G401 (cell line): ENCODE measurements at places on chromosomes 13 and 19.
A peak's percentile ranks its signal among the peaks of the same experiment; 100 is the strongest.

- DNase-seq, result no peak
Measured at GRCh38 chr13:104715111-104715510, 1648.9 kb upstream of the SLC10A2 start.

- no peak for DNase-seq
Measured at GRCh38 chr19:38912600-38913514, 871 bp upstream of the CCER2 start.

- DNase-seq, result no peak
Measured at GRCh38 chr19:11265785-11266236, 3.5 kb upstream of the DOCK6 start.

DNA sequence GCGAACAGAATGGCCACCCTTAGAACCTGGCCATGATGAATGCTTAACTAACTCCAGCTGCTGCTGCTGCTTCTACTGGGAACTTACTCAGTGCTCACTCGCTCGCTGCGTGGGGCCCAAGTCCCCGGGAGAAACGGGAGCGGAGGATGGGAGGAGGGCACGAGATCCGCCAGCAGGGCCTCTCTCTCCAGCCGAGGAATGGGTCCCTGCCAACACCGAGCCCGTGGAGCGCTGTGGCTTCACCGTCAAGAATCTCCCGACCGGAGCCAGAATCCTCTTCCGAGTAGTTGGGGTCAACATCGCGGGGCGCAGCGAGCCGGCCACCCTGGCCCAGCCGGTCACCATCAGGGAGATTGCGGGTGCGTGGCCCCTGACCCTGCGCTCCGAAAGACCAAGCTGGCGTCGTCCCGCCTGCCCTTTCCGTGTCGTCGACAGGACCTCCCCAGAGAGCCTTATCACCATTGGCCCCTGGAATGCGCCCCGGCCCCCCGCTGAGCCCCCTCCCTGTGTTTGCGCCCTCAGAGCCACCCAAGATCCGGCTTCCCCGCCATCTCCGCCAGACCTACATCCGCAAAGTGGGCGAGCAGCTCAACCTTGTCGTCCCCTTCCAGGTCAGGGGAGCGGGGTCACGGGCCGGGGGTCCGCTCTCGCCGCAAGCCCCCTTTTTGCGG is 17.8 kb upstream of the EMC10 start:
- no peak for DNase-seq

DNA sequence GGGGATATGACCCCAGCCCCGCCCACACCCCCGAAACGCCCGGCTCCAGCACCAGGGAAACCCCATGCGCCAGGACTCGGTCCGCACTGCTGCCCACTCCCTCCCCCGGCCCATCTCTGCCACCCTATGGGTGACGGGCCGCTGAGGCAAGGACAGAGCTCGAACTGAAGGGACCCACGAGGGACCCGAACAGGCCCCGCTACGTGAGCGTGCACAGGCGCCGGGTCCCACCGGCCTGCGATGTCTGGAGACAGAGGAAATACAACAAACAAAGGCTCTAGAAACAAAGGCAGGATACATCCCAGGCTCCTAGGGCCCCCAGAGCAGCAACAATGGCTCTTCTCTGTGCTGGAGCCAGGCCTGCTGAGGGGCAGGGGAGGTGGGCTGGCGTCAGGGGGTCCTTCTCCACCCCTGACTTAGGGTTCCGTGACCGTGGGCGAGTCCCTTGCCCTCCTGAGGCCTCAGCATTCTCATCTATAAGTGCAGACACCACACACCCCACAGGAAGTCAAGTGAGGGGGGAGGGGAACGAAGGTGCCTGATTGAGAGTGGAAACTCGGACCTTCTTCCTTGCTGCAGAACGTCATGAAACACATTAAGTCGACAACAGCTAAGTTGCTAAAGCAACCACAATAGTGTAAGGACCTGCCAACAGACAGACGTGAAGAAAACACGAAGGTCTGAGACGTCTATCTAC is 3.1 kb downstream of the ABHD17A start:
- peak; percentile 25 for DNase-seq

- peak; percentile 49 for DNase-seq
Measured at GRCh38 chr19:34232566-34233481, 21.5 kb upstream of the GARRE1 start.
